ENCODE measurements at places on chromosomes 7 and 10. TPM values are rescaled to one million over a fixed set of nuclear protein-coding genes. Genes with fewer than 3 reads are reported as not detected.

DNA sequence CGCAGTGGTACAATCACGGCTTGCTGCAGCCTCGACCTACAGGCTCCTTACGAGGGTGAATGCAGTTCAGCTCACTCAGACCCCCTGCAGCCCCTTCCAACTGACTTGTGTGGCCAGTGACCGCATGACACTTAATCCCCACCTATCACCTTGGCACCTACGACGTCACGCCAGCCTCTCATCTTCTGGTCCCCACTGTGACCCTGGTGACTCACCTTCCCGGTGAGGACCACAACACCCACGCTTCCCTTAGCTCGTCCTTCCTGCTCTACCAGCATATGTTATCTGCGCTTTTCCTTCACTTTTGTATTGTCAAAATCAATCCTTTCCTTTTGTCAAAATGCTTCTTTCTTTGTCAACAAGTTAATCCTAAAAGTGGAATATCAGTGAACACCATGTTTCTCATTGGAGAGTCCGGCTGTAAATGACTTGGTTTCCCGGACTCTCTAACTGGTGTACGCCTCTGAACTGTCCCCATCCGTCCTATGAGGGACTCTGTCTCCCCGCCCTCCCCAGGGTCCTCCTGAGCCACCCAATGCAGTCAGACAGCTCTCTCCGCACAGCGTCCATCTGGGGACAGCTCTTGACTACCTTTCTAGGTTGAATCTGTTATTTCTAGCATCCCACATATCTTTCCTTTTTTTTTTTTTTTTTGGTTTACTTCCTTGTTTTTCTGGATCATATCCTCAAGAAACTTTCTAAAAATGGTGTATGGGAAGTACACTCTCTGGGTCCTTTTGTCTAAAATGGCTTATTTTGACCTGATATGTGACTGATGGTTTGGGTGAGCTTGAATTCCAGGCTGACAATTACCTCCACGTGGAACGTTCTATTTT, 37.3 kb downstream of the CFAP46 start:
- no peak for DNase-seq

DNA sequence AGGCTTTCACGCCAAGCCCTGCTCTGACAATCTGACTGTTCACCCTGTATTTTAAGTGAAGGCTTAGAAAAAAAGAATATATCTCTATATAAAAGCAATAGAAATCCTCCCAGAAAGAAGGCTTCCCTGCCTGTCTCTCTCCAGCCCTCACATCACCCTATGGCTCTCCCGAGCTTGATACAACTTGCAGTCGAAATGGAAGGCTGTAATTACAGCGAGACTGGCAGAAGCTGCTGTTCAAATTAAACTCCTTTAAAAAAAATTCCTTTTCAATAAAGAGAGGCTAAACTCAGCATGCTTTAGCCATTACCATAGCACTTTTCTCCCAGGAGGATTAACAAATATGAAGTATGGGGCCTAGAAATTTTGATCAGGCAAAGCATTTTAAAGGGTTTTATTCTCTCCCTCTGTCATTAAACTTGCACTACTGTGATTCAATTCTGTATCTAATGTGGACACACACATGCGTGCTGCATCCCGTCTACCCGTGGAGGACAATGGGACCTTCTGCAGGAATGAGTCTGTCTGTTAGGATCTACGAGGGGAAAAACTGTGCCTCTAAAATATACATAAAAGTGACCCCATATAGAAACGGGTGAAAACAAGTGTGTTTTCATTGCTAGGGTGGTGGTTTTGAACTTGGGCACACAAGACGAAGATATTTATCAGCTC, 223.8 kb downstream of the USP6NL start:
- no peak for DNase-seq

DNA sequence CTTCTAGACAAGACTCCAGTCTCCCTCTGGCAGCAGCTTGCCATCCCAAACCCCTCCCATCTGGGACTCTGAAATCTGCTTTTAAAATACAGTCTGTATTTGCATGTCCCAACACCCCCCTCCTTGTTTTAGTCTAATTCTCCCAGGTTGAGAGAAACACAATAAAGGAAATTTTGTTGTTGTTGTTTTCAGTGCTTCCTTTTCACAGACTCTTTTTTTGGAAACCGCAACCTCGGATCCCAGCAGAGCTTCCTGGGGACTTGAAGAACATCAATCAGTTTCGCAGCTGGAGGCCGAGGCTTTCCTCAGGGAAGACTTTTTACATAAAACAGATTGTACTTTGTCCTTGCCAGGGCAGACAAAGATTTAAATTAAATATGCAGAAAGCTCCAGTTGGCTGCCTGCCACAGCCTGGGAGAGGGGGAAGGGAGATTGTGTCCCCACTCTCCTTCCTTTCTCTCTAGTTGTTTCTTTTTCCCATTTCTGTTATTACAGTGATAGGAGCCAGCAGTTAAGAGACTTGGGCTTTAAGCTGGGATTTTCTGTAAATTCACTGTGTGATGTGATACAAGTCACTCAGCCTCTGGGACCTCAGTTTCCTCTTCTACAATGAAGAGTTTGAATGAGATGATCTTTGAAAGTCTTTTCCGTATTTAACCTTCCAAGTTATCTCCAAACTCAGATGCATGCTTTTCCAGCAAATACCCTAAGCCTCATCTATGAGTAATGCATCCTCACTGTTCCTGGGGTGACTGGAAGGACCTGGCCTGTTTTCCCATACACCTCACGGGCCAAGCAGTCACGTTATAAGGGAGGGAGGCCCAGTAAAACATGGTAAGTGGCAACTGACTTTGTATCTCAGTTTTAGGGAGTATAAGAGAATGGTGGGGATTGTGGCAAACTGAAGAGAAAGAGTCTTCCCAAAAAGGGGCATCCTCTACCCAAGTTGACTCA, 192.3 kb downstream of the REEP3 start:
- DNase-seq: no peak

DNA sequence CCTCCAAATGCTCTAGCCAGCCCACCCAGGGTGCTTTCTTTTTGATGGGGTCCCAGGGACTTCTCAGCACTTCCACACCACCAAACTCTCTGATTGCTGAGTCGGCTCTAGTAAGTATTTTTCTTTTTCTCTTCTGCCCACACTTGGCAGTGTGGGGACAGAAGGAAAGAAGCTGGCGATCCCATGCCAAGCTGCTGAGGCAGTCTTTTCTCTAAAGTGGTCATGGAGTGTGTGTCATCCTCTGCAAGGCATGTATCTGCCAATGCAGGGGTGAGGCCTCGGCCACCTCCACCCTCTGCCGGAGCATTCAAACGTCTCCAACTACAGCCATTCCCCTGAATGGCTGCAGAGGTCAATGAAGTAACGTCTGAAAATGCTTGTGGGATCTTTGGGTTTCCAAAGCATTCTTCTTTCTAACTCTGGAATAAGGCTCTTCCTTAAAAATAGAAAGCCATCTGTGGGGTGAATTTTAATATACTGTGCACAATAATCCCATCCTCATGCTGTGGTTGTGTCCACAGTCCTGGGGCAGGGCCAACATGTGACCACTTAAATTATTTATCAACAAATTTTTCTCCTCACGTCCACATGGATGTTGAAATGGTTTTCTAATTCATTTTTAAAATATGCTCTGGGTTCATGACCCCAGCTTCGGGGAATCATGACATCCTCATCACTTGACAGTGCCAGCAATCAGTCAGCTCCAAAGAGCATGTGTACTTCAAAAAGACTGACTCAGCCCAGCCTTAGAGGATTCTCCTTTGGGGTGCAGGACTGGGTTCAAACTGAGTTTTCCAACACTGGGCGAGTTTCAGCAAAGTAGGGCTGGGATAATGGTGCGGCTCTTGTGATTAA, 171.3 kb upstream of the ITGB1 start:
- DNase-seq: peak; percentile 83

Gene CHST3
- total RNA-seq: 85.0 TPM

Gene FUOM
- 17.5 TPM for total RNA-seq

Gene BMS1
- 23.5 TPM for total RNA-seq

- DNase-seq: no peak
Measured at GRCh38 chr7:154898973-154899855, 103.7 kb downstream of the PAXIP1 start.

- DNase-seq: no peak
Measured at GRCh38 chr10:52635651-52636050, 136.9 kb downstream of the MBL2 start.

Gene RPEL1
- not detected for total RNA-seq

GRCh38 chr7:40978047-40978446, 724.8 kb downstream of the INHBA start:
- DNase-seq: no peak

- no peak for DNase-seq
Measured at GRCh38 chr7:49802600-49802999, 29.2 kb downstream of the VWC2 start.

GRCh38 chr10:11595395-11595692, 16.1 kb downstream of the USP6NL start:
- peak; percentile 18 for DNase-seq

Gene C10orf105
- total RNA-seq: not detected

- no peak for DNase-seq
Measured at GRCh38 chr10:102615361-102615760, 28.9 kb upstream of the TRIM8 start.

Gene A1CF
- total RNA-seq: not detected

DNA sequence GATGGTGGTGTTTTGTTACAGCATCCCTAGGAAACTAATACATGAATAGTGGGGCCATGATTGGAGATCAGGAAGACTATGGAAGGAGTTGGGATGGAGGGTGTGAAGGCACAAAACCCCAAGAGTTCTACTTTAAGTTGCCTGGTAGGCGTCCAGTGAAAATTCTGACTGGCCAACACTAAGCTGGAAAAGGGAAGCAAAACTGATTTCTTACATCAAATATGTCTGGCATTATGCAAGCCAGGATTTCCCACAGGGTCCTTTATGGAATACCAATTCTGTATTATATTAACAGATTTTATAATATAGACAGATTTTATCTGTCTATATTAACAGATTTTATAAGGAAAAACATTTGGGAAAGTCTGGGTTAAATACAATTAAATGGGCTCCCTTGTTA, 16.2 kb downstream of the CPVL start:
- DNase-seq: no peak

DNA sequence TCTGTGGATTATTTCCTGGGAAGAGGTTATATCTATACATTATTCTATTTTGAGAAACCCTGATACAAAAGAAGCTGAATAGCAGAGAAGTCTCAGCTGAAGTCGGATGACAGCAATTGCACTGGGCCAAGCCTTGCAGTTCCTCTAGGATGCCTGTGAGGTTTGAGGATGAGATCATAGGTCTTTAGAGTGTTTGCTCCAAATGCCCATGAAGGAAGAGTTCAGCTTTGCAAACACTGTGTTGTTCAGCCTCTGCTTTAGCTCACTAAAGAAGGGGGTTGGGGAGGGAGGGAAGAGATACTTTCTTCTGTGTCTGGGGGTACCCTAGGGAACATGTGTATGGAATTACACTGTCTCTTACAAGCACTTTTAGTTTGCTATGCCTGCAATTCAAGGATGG, 282.5 kb upstream of the NRP1 start:
- no peak for DNase-seq

GRCh38 chr7:18756378-18757050, 261.0 kb downstream of the HDAC9 start:
- DNase-seq: no peak

DNA sequence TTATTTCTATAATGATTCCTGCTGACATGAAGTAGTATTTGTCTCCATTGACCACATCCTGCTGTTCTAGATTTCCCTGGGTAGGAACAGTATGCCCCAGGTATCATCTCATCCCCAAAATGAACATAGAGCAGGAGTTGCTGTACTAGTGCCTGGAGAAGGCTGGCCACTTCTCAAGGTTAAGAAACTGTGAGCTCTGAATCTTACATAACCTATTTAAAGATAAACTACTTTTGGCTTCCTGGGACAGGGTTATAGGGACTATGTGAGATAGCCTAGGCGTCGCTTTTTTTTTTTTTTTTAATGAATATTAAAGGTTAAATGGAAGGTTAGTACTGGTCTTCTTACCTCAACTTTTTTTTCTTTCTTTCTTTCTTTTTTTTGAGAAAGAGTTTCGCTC, 103.0 kb downstream of the LRRC4 start:
- DNase-seq: no peak

DNA sequence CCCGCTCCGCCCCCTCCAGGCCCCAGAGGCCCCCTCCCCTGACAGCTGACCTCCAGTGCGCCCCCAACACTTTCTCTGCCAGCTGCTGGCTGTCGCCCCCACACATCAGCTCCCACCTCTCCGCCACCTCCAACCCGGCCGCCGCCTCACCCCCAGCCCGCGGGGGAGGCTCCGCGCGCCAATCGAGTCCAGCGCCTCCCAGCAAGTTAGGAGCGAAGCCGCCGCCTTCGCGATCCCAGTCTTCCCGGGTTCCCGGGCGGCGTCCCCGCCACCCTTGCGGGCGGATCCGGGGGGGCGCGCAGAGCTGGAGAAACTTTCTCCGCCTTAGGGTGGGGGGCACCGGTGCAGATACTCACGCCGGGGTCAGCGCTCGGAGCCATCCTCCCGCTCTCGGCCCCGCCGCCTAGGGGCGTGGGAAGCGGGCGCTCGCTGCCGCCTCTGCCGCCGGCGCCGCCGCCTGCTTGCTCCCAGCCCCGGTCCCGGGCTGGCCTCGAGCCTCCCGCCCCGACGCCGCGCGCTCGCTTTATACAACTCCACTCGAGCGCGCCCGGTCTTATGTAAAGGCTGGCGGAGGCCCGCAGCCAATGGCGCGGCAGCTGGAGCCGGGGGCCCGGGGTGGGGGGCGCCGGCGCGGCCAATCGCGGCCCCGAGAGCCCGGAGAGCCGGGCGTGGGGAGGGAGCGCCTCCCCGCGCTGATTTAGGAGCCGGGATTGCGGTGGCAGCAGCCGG, at the start of gene CRTAC1:
TSS of gene CRTAC1 (minus strand) at position 529 of the 729 bp plus-strand sequence. CDS start at position 380, 149 bp downstream.
- no peak for DNase-seq

DNA sequence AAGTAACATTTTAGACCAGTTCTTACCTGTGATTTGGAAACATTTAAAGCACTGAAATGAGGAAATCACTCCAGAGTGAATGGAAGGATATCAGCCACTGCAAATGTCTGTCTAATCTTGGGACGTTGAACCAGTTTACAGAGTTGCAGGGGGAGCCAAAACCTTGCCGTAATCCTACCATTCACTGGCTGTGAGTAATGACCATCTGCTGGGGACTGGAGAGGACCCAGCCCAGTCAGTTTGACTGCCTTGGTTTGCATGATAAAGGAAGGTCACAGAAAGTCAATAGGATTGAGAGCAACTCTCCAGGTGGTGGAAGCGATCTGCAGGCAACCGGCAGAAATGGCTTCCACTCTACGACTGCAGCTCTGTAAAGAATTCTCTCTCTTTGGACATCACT, 167.2 kb downstream of the AKR1D1 start:
- DNase-seq: no peak

- DNase-seq: peak; percentile 29
Measured at GRCh38 chr7:112572669-112573301, 92.0 kb downstream of the LSMEM1 start.

DNA sequence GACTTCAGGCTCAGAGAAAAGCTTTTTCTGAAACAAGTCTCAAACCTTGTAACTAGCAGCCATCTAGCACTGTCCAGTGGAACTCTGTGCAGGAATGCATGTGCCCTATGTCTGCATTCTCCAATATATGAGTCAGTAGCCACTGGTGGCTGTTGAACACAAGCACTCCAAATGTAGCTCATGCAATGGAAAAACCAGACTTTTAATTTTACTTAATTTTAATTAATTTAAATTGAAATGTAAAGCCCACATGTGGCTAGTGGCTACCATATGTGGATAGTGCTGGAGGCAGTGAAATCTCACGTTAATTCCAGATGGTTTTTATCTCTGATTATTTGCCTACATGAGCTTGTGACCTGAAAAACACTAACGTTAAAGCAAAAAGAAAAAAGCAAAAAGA, 225.1 kb downstream of the GATA3 start:
- DNase-seq: peak; percentile 63

Gene ADRB1
- 0.37 TPM for total RNA-seq
